ENCODE measurements at places on chromosomes 2 and 18.

DNA sequence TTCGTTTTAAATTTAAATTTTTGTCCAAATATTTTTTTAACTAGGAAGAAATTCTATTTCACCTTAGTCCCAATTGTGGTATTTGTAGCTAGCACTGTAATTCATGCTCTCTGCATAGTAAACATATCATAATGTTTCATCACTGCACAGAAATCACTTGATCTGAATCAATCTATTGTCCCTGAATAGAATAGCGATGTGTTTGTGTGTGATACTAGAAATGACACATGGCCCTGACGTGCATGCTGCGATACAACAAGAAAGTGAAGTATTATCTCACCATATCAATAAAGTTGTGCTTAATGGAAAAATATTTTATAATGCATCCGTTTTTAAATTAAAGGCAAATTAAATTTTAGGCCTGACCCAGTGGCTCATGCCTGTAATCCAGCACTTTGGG, 10.0 kb downstream of the TTL start:
- no peak for DNase-seq

- DNase-seq: no peak
These were observed 2.7 kb downstream of the SEMA4C start for GRCh38 chr2:96866986-96867755.

DNA sequence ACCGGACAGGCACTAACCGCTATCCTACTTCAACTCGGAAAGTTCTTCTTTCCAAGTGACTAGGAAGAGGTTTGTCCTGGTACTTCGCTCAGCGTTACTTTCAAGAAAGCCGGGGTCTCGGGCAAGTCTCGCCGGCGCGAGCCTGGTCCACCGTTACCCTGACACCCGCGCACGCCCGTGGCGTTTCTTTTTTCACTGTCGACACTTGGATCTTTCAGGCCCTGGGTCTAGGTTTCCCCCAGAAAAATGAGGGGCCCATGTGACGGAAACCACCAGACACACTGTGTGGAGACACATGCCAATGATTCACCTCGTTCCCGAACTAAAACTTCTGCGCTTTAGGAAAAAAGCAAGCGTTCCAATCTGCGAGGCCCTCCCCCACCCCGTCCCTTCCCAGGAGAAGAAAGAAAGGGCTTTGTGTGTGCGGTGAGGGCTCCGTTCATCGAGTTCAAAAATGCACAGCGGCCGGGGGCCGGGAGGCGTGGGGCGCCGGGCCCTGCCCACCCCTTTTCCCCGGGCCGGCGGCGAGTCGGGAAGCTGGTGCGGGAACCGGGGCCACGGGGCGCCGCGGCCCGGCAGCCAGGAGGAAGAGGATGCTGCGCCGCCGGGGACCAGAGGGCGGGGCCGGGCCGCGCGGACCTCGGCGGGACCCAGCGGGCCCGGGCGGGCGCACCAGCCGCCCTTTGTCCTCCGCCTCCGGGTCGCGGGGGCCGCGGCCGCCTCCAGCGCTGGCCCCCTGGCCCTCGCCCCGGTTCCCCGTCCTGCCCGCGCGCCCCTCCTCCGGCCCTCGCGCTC, 2.6 kb downstream of the ZNF521 start:
- DNase-seq: no peak

- no peak for DNase-seq
These were observed 12.0 kb downstream of the GPR35 start for GRCh38 chr2:240637116-240637900.

Data from NCI-H345 (cell line).